ENCODE measurements at places on chromosomes 2 and 18.

DNA sequence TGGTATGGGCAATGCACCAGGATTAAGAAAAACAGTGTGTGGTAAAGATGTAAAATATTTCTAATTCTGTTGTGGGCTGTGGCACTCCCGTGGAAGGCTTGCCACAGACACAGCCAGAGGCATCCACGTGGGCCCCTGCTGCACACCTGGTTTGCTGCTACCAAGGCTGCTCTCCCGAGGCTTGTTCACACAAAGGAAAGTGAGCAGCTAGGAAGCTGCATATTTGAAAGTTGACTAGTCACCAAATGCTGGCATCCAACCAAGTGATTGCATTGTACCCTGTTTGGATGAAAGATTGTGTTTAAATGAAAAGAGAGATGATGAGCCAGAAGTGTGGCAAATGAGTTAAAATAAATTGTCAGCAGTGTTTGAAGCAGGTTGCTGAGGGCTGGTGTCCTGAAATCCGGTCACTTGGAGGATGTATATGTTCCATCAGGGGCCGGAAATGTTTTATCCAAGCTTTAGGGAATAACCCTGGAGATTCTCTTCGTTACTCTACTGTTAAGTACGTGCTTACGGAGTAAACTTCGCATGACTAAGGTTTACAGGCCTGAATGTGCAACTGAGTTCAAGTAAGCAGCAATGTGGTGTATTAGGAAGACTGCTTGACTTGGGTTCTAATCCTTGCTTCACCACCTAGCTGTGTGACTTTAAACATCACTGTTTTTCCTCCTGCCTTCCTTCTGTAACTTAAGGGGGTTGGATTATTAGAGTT, 86.1 kb downstream of the MSH2 start:
- no peak for DNase-seq

- no peak for DNase-seq
These were observed 149.5 kb upstream of the ZFP36L2 start for GRCh38 chr2:43375746-43376522.

- no peak for DNase-seq
These were observed 218.1 kb downstream of the ARHGAP15 start for GRCh38 chr2:143347271-143347695.

DNA sequence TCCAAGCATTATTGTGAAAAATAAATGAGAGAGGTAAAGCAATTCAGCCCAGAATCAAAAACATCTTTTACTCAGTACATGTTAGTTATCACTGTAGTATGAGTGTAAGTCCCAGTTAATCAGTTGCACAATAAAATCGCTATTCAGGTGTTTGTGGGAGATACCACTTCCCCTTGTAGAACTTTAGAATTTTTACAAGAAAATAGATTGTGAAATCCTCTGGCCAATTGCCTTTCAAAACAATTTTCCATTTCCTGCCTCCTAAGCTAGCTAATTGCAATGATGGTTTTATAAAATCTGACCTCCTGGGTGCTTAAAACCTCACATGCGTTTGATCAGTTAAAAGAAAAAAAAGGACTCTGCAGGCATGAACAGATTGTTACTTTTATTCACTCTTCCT, 332.5 kb downstream of the PID1 start:
- DNase-seq, result no peak

DNA sequence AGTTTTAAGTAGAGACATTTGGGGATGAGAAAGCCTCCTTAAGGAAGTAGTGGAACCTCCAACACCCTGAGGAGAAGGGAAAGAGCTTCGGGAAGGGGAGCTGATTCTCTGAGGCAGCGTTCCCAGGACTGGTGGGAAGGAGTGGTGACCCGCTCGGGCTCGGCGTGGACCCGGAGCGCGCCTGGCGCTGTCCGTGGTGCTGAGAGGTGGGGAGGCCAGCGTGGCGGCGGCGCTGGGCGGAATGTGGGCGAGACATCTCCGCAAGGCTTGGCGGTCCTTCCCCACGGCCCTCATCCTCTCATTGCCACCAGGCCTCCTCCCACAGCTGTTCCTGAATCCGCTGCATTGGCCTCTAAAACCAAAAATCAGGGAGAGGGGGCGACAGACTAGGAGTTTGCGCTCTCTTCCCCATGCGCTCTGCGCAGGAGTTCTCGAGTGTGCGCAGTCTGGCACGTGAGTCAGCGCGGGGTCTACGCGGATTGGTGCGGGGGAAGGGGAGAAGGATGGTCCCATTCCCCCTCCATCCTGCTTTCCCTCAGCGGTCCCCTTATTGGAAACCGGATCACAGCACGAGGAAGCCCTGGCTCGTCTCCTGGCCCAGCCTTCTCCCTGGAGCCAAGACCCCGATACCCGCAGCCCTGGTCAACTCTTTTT, 857 bp downstream of the RESP18 start:
- no peak for DNase-seq

DNA sequence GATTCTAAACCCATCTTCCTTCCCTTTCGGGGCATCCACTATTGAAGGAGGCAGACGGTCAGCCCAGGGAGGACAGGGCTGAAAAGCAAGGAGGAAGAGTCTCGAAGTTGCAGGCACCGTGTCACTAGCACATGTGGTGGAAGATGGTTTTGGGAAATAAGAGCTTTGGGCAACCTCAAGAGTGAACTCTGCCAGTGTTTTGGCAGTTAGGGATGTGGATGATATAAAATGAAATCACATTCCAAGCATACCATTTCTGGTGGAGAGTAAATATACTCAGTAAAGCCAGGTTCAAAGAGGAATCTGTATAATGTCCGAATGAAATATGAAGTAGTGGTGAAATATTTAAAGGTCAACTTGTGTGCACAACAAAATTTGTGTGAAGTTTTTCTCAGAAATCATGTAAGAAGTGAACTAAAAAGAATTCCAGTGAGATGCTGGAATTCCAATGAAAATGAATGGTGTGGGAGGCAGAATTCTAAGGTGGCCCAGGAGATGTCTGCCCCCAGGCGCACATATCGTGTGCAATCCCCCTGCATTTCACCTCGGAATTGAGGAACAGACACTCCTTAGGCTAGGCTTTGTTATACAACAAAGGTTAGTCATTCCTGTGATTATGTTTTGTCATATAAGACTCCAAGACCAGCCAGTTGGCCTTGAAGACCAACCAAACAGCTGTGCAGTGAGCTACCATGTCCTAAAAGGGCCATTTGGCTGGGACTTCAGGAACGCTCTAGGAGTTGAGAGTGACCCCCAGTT, 147.1 kb downstream of the SH3BP4 start:
- no peak for DNase-seq

DNA sequence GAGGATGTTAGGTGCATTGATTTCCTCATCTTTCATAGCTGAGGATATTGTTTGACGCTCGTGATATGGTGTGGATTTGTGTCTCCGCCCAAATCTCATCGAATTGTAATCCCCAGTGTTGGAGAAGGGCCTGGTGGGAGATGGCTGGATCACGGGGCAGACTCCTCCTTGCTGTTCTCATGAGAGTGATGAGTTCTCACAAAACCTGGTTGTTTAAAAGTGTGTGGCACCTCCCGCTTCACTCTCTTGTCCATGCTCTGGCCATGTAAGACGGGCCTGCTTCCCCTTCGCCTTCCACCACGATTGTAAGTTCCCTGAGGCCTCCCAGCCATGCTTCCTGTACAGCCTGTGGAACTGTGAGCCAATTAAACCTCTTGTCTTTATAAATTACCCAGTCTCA, 28.4 kb upstream of the GPC1 start:
- DNase-seq, result no peak

GRCh38 chr2:231545105-231545902, 15.1 kb upstream of the NMUR1 start:
- DNase-seq, result peak; percentile 30

GRCh38 chr2:150485114-150485870, 2.2 kb downstream of the RND3 start:
- DNase-seq, result peak; percentile 14

GRCh38 chr18:68181956-68182355, 533.0 kb downstream of the TMX3 start:
- DNase-seq, result no peak

GRCh38 chr2:47655563-47655880, 127.4 kb upstream of the MSH6 start:
- no peak for DNase-seq

DNA sequence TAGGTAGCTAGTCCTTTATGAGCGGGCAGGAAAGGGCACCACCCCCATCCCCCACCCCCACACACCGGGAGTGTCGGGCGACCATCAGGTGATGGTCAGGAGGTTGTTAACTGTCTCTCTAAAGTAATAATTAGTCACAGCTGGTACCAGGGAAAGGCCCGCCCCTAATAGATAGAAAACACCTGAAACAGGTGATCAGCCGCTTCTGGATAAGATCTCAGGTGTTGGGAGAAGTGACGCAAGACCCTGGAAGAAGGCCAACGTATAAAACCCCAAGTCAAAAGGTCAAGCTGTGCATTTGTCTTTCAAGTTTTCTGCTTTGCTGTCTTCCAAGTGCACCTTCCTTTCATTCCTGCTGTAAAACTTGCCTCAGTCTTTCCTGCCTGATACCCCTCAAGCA, 59.6 kb upstream of the LINC00305 start:
- DNase-seq, result no peak

DNA sequence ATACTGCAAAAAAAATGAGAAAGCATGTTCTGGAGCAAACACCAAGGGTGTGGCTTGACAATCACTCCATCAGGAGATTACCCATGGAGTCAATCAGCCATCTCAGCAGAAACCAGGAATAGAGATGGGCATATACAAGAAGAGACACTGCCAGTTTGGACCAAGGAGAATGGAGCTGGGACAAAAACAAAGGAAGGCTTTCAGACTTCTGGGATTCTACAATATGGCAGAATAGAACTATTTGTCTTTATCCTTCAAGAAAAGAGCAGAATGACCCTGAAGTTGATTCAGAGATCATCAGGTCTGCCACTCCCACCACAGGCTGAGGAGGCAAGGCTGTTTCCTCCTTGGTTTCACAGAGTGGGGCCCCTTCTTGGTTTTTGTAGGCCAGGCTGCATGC, 48.2 kb upstream of the KIF5C start:
- DNase-seq, result no peak

DNA sequence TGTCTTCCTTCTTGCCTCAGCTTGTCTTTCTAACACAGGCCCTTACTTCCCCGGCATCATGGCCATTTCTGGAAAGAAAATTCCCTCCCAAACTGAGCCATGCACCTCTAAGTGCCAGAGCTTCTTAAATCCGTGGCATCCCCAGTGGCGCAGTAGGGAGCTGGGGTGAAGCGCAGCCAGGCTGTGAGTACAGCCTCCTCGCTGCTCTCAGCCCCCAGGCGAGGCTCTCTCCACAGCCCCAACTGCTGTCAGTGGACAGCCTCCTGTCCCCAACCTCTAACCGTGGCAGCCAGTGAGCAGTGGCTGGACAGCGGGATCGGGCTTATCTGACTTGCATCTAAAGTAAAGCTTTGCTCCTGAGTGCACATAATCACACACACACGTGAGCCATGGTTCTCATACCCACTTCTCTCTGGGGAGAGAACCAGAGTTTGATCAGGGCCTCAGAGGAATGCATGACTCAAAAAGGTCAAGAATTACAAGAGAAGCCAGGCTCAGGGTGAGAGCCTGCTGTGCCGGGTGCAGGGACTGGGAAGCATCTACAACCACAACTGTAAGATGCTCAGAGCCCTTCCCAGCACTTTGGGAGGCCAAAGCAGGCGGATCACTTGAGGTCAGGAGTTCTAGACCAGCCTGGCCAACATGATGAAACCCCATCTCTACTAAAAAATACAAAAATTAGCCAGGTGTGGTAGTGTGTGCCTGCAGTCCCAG, 50.7 kb downstream of the SFXN5 start:
- no peak for DNase-seq

DNA sequence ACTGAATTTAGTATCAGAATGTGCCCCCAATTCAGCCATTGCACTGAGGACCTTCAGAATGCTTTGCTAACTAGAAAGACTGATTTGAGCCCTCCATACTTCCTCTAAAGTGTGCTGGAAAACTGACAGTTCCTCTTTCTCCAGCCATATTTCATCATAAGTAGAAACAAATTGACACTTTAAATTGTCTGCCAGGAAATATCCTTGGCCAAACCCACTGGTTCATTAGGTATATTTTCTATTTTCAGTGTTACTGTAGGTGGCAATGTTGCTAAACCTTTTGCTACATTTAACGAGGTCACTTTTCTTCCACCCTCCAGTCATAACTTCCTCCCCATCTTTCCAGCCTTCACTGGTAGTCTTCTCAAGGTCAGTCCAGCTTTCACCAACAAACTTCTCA, 21.5 kb downstream of the SP5 start:
- no peak for DNase-seq

- DNase-seq, result no peak
These were observed at the start of gene SLC4A3 for GRCh38 chr2:219627103-219628100. SLC4A3 (plus strand) TSS chr2:219627630; CDS start chr2:219627993, 363 bp downstream.

GRCh38 chr2:125593036-125593435, 1062.9 kb upstream of the GYPC start:
- no peak for DNase-seq

DNA sequence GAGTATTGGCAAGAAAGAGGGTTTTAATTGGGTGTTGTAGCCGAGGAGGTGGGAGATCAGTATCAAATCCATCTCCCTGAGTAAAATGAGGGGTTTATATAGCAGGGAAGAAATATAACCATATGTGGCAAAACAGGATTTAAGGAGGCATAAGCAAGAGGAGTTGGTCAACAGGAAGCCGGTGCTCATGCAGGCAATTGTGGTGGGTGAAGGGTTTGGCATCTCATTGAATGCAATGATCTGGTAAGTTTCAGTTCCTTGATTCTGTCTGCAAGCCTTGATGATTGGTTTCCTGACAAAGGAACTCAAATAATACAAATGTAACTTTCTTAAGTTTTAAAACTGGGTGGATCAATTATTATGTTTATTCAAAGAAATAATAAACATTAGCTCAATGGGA, 564.4 kb upstream of the LINC00305 start:
- no peak for DNase-seq

DNA sequence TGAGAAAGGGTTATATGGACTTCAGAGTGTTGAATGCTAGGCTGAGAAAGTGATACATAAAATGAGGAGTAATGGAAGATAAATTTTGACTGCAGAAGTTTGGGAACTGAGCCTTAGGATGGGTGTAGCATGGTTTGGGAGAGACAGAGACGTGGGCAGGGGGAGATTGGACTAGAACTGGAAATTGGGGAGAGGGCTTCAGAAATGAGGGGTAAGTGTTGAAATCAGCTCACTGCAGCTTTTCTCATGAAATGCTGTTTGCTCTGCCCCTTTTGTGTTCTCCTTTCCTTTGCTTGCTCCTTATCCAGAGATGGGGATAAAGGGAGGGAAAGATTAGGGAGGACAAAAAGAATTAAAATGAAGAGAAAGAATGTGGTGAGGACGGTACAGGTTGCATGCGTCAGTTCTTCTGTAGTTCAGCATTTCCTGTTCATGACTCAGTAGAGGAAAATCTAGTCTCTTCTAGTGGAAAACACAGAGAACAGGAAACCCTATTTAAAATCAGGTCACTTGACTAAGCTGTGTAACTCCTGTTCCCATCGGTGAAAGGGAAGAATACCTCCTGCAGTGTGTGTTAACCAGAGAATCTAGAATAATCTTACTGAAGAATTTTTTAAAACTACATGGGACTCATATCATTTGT, 105.6 kb downstream of the CRIM1 start:
- no peak for DNase-seq

- no peak for DNase-seq
These were observed 610.5 kb upstream of the LRRTM4 start for GRCh38 chr2:78132391-78133370.

DNA sequence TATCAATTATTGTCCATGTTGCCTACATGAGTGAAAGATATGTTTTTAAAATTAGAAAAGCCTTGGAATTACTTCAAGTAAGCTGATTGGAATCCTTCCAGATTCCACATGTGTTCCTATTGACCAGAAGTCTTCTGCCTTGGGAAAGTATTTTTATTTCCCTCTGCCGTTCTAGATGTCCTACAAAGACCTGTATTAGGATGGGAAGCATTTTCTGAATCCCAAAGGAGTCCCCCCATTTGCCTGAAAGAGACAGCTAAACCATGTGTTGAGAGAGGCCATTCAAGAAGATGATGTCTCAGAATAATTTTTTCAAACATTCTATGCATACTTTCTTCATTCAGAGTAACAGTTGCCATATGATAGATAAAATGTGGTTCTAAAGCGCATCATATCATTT, 19.0 kb upstream of the MYO1B start:
- no peak for DNase-seq
